ENCODE measurements at places on chromosomes 1 and 21.

DNA sequence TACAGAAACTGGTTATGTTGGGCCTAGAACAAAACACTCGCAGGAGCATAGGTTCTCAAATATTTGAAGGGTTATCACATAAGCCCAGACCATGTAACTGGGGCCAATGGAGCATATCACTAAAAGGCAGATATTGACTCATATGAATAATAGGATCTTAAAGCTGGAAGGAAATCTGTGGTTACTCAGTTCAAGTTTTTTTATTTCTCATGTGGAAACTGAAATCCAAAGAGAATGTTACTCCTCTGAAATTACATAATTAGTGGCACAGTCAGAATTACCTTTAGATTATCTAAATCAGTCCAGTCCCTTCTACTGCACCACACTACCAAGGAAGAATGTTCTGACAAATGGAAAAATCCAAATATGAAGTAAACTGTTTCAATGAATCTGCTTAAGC lies 12.0 kb downstream of the SLAMF8 start:
- DNase-seq: no peak

GRCh38 chr1:46687921-46688509 lies 16.4 kb downstream of the TEX38 start:
- no peak for DNase-seq

DNA sequence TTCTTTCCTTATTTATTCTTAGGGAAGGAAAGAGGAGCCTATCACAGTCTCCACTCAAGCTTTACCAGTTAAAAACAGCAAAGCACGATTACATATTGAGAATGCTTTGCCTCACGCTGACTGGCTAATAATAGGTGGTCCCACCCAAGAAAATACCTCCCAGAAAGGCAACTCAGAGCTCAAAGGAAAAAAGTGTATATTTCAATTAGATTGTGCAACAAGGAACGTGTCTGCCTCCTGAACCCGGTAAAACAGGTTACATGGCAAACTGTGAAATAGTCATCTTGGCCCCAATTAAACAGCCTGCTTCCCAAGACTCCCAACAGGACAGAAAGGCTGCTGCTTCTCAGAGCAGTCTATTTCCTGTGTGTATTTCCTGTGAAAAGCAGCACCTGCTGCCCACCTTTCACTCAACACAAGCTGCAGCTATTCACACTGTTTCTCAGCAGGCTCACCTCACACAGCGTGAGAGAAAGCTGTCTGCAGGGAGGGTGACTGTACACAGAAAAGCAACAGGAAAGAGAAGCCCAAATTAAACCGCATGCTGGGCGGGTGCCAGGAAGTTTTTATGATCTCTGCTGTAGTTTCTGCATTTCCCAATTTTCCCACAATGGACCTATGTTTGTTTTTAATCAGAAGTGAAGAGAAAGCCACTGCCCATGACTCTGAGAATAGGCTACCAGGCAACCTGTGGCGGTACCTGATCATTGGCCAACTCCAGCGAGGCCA lies 44.0 kb downstream of the URB1 start:
- no peak for DNase-seq

DNA sequence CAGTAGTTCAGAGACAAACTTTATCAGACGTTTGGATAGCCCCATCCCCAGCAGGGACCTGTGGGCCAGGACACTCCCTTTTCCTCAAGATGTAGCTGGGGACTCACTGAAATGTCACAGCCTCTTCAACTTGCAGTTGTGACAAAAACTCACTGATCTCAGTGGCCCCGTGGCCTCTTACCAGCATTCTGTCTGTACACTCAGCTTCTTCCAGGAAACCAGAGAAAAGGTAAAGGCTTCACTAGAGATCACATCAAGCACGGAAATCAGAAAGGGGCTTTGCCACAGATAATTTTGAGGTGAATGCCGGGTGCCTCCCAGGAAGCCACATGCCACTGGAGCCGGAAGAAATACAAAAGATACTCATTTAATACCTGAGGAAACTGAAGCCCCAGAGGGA lies 122.2 kb downstream of the CCDC185 start:
- no peak for DNase-seq

DNA sequence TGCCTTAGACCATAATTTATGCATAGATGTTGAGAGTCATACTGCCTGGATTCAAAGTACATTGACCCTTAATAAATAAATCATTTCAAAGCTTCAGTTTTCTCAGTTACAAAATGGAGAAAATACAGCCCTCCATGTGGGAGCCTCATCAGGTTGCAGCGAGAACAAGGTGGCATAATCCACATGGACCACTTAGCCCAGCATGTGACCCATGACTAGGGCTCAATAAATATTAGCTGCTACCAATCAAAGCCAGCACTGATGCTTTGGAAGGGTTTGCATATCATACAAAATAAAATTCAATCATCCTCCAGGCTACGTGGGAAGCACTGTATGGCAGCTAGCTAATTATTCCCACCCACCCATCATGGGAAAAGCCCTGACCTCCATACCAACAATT lies 33.5 kb upstream of the RGS7 start:
- DNase-seq: no peak

GRCh38 chr1:96583903-96584302 lies 137.7 kb upstream of the PTBP2 start:
- no peak for DNase-seq

- no peak for DNase-seq
Observed at GRCh38 chr1:150552128-150552910, 3.1 kb downstream of the ADAMTSL4 start.

- DNase-seq: no peak
Observed at GRCh38 chr1:215651867-215652266, 84.8 kb downstream of the KCTD3 start.

GRCh38 chr1:229001467-229002011 lies 266.3 kb downstream of the RHOU start:
- no peak for DNase-seq

DNA sequence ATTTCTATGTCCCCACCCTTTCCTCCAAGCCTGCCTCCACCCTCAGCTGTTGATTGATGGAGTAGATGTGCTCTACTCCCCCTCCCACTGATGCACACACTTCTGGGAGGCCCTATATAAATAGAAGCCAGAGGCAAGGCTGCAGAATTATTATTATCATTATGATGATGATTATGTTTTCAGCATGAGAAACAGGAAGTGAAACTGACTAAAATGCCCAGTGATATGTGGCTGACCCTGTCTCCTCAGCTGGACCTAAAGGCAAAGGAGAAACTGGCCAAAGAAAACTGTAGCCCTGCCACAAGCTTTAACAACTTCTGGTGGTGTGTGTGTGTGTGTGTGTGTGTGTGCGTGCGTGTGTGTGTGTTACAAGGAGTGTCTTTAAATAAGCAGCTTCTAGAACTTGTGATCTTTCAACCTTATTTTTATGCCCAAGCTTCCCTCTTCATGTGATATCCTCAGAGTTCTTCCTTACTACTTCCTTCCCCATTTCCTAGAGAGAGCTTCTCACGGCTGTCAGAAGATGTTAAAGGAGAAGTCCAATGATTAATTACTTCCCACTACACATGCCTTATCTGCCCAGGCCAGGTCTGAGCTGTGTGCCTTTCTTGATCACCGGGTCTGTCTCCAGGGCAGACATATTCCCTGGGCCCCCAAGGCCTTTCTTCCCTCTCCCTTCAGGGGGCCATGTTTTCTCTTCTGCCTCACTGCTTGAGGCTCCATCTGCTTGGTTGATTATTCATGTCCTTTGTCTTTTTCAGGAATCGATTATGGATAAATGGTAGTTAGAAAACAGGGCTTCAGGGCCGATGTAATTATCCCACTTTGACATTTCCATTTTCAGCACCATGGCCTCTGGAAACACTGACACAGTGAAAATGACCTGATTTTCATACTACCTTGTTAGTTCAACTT lies 11.6 kb upstream of the MAPKAPK2 start:
- DNase-seq: no peak

GRCh38 chr1:244137725-244138124 lies 86.6 kb downstream of the ZBTB18 start:
- DNase-seq: no peak

DNA sequence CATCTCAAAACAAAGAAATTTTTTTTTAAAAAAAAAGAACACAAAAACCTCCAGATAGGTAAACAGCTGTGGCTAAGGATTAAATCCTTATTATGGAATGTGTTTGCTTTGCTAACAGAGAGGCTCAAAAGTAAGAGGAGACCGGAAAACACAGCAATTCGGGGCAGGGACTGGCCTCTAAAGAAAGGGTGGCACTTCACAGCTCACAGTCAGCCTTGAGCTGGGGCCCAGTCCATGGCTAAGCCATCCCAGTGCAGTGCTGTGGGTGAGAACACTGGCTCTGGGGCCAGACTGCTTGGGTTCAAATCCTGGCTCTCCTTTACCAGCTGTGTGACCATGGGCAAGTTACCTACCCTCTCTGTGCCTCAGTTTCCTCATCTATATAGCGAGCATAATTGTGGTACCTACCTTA lies 28.2 kb downstream of the KIF17 start:
- no peak for DNase-seq

DNA sequence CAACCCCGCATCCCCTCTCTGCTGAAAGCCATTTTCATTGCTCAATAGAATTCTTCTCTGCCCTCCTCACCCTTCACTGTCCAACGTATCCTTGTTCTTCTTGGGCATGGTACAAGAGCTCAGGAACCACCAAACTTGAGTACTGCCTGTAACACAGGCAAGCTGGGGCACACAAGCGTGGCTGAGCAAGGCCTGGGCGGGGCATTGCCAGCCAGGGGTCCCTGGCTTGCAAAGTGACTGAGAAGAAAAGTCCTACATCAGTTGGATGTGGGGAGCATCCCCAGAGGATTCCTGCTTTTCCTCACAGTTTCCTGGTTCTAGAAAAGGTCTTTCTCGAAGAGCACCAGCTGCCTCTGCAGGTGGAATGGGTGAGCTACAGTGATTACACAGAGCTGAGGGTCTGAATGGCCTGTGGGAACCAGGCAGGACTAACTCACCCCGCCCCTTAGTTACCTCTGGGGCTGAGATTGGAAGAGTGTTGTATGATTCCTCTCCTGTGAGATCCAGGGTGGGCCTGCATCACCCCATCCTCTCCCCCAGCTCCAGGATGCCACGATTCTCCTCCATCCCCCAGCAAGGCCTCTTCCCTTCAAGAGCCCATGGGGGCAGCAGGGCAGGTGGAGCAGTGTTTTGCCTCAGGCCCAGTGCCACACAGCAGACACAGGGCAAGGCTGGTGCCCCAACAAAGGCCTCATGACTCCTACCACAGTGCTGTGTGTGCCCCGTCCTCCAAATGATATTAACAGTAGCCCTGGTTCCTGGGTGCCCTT lies 121.9 kb downstream of the MATN1 start:
- no peak for DNase-seq

DNA sequence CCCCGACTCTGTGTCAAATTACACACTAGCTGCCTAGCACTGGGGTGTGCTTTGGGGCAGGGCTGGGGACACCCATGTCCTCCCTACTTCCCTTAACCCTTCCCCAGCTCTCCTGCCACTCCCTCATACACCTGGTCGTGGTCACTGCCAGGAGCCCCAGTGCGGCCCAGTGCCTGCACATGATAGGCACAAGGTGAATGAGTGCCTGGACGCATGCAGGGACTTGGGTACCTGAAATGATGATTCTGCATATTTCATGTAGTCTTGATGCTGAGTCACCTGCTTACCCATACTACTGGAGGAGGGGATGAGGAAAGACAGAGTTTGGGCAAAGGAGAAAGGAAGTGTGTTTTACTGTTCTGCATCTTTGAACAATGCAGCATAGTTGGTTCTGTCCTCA lies 1.5 kb upstream of the VANGL2 start:
- DNase-seq: no peak

DNA sequence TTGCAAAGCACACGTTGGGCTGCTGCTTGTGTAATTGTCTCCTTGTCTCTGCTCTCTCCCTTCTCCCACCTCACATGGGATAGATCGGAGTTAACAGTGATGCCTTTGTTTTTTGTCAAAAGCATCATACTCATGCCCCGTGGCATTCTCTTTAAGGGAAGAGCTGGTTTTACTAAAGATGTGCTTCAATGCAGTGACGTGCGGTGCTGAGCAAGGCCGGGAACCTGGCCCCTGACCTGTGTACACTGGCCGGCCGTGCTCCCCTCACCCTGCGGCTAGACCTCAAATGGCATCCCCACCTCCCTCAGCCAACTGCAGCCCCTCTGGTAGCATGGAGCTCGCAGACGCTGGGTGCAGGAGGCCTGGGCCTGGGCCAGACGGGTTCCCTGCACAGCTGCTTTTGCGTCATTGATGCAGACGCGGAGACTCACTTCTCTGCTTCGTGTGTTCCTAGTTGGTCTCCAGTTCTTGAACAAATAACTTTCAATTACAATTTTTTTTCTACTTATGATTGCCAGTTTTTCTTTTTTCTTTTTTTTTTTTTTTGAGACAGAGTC lies 19.9 kb downstream of the AGPAT3 start:
- no peak for DNase-seq

- no peak for DNase-seq
Observed at GRCh38 chr1:63773815-63774616, at the start of gene ROR1. TSS of gene ROR1 (plus strand) at chr1:63774017.

DNA sequence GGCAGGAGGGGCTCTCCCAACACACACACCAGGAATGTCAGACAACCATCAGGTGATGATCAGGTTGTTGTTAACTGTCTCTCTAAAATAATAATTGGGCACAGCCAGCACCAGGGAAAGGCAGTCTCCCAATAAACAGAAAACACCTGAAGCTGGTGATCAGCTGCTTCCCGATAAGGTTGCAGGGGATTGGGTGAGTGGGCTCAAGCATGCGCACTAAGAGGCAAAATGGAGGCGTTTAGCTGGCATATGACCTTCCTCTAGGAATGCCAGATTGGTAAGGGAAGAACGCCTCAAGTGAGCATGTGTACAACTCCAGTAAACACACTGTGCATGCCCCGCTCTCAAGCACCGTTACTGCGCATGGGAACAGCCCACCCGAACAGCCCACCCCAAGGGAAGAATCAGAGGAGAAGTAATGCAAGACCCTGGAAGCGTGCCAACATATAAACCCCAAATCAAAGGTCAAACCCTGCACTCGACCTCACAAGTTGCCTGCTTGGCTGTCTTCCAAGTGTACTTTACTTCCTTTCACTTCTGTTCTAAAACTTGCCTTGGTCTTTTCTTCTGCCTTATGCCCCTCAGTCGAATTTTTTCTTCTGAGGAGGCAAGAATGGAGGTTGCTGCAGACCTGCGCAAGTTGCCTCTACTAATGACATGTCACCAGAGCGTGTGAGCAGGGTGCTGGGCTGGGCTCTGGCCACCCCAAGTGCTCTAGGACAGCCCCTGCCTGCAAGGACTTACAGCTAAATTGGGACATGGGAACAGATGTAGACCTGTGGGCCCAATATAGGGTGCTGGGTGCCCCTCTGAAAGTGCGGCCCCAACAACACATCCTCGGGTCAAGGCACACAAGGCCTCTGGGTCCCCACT lies 200.8 kb downstream of the RHOU start:
- no peak for DNase-seq

GRCh38 chr1:41341772-41342562 lies 19.3 kb upstream of the FOXO6 start:
- no peak for DNase-seq

- DNase-seq: no peak
Observed at GRCh38 chr1:159869607-159870006, 7.2 kb upstream of the VSIG8 start.

- DNase-seq: no peak
Observed at GRCh38 chr21:45309987-45310381, 22.3 kb upstream of the POFUT2 start.

GRCh38 chr21:43805275-43805800 lies 16.0 kb downstream of the RRP1 start:
- DNase-seq: no peak

Measured in activated naive CD4-positive, alpha-beta T cell (primary cell).